GM23248 (cell line): ENCODE measurements at places on chromosomes 4 and X. TPM values are rescaled to one million over a fixed set of nuclear protein-coding genes. Genes with fewer than 3 reads are reported as not detected.

RAPGEF2 gene
- total RNA-seq, result 20.6 and 21.7 TPM in 2 replicates

DAPP1 gene
- not detected in 2 replicates for total RNA-seq

GRCh38 chrX:19554786-19555185 is 39.5 kb upstream of the MAP3K15 start:
- no peaks in the 10 kb centered on the region for H3K27me3 ChIP-seq

GRCh38 chrX:48667509-48667908 is 16.1 kb upstream of the WAS start:
- no peak overlapping the region for H3K27ac ChIP-seq
- H3K4me1 ChIP-seq, result no peaks in the 10 kb centered on the region
- no peaks in the 10 kb centered on the region for H3K36me3 ChIP-seq
- H3K4me3 ChIP-seq, result no peak overlapping the region
- no peaks in the 10 kb centered on the region for H3K27me3 ChIP-seq
- DNase-seq, result no peak

- peak overlapping the region; percentile 48; the same call in 1 of the 2 replicates for H3K4me3 ChIP-seq
- H3K27ac ChIP-seq, result no peak overlapping the region
- peaks cover 6% of the 10 kb centered on the region; the same call in 1 of the 2 replicates for H3K27me3 ChIP-seq
Measured at GRCh38 chrX:25144043-25144940, 128.5 kb upstream of the ARX start.

DNA sequence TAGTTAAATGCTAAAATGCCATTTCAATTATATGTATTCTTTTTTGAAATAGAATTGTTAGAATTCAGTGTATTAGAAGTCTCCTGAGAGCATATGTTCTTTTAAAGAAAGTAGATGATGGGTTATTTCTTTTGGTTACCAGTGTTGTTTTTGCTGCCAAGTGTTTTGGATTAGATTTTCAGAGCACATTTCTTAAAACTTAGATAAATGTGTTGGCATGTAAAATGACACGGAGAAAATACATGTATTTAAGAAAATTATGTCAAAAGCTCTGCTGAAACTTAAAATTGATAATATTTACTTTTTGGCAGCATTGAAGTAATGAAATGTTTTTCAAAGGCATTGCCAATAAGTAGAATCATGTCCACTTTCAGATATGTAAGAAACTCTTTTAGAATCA is 379.7 kb downstream of the ADGRL3 start:
- no peak for DNase-seq
- H3K27me3 ChIP-seq, result no peaks in the 10 kb centered on the region
- no peaks in the 10 kb centered on the region for H3K4me1 ChIP-seq
- no peaks in the 10 kb centered on the region for H3K36me3 ChIP-seq

DNA sequence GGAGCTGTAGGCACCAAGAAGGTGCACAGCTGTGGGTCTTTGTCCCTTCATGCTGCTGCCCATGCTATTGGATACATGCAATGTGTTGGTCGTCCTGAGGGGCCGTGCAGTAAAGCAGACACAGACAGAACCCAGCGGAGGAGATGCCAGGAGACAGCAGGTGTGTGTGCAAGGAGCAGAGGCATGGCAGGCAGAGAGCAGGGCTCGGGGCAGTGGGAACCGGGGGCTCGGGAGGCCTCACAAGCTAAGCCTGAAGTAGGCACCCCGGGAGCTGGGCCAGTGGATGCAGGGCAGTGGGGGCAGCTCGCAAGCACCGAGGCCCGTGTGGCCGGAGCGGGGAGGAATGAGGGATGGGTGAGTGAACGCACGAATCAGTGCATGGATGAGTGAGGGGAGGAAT is 13.2 kb downstream of the HTRA3 start:
- DNase-seq, result no peak
- no peaks in the 10 kb centered on the region for H3K27me3 ChIP-seq
- H3K27ac ChIP-seq, result no peak overlapping the region
- peaks cover 14% of the 10 kb centered on the region for H3K4me1 ChIP-seq
- no peak overlapping the region for H3K4me3 ChIP-seq
- no peaks in the 10 kb centered on the region for H3K36me3 ChIP-seq

DNA sequence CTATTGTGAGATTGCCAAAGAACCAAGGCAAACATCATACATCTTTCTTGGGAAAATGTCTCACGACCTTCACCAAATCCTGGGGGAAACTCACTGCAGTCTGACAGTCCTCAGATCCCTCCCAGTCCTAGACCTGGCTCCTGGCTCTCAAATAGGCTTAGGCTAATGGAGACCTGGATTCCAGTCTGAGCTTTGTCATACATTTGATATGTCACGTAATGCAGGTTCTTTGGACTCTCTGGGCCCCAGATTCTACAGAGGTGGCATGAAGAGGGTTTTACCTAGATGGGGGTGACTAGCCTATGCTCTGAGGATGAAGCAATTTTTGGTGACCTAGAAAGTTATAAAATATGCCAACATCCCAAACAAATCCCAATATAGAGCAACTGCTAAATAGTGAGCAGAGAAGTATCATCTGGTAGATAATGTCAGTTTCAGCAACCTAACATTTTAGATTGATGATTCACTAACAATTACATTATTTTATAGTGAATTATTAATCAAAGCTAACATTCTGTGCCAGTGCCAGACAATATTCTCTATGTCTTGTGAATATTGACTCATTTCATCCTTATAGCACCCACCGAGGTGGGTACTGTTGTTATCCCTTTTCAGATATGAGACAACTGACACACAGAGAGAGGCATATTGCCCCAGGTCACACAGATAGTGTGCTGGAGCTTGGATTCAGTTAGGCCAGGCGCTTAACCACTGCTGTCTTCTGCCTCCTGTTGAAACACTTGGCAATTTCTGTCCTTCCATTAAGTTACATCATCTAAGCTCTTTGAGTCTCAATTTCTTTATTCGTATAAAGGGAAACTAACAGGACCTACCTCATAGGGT is 195.4 kb upstream of the MAMLD1 start:
- no peaks in the 10 kb centered on the region for H3K4me1 ChIP-seq
- no peaks in the 10 kb centered on the region for H3K27me3 ChIP-seq
- DNase-seq, result no peak
- H3K4me3 ChIP-seq, result no peak overlapping the region
- H3K27ac ChIP-seq, result no peak overlapping the region
- no peaks in the 10 kb centered on the region for H3K36me3 ChIP-seq

GRCh38 chrX:94430091-94430490 is 756.1 kb downstream of the FAM133A start:
- no peaks in the 10 kb centered on the region for H3K27me3 ChIP-seq
- no peak overlapping the region for H3K4me3 ChIP-seq

- DNase-seq, result no peak
- no peak overlapping the region for H3K27ac ChIP-seq
Measured at GRCh38 chrX:14676431-14676830, 147.1 kb downstream of the GLRA2 start.

- H3K4me3 ChIP-seq, result no peak overlapping the region
- H3K4me1 ChIP-seq, result no peaks in the 10 kb centered on the region
- no peaks in the 10 kb centered on the region for H3K27me3 ChIP-seq
- H3K36me3 ChIP-seq, result no peaks in the 10 kb centered on the region
Measured at GRCh38 chr4:114922592-114922933, 190.9 kb downstream of the NDST4 start.
